ENCODE measurements at places on chromosomes 7 and 10. TPM values are rescaled to one million over a fixed set of nuclear protein-coding genes. Genes with fewer than 3 reads are reported as not detected.

HOXA2 gene
- not detected for total RNA-seq

GRCh38 chr7:100623951-100624824, 11.8 kb downstream of the MOSPD3 start:
- DNase-seq = no peak

GRCh38 chr10:118175148-118175547, 128.4 kb upstream of the RAB11FIP2 start:
- DNase-seq = no peak

DNA sequence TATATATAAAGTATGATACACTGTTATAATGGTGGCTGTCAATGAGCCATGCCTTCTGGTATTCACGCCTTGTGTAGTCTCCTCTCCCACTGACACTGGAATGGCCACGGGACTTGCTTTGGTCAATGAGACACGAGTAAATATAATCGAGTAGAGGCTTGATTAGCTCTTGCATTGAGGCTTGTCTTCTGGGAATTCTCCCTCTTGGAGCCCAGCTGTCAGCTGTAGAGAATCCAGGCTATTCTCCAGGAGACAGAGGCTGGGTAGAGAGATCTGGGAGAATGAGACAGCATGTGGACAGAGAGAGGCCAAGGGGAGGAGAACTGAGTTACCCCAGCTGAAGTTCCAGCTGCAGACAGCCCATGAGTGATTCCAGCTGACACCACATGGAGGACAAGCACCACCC, 25.2 kb upstream of the PLCE1 start:
- no peak for DNase-seq

GRCh38 chr10:35340975-35341374, 4.7 kb downstream of the CCNY start:
- no peak for DNase-seq

DNA sequence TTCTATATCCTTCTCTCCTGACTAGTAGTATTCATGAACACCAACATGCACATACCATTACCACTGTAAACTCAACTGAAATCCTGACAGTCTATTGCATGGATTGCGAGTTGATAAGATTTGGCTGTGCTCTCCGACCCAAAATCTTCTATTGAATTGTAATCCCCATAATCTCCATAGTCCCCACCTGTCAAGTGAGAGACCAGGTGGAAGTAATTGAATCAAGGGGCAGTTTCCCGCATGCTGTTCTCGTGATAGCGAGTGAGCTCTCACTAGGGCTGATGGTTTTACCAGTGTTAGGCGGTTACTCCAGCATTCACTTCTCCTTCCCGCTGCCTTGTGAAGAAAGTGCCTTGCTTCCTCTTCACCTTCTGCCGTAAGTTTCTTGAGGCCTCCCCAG, 261.8 kb downstream of the PHF14 start:
- no peak for DNase-seq

- DNase-seq = peak; percentile 33
Observed at GRCh38 chr7:117673839-117674238, 194.0 kb downstream of the CFTR start.

GRCh38 chr10:75512203-75512933, 80.9 kb downstream of the LRMDA start:
- DNase-seq = no peak
